ENCODE measurements at places on chromosomes 4 and X. TPM values are rescaled to one million over a fixed set of nuclear protein-coding genes. Genes with fewer than 3 reads are reported as not detected.

GRCh38 chrX:132704769-132705168, 215.9 kb upstream of the MBNL3 start:
- DNase-seq: no peak

GRCh38 chr4:6566391-6567190, 8.4 kb upstream of the MAN2B2 start:
- no peak for DNase-seq

DNA sequence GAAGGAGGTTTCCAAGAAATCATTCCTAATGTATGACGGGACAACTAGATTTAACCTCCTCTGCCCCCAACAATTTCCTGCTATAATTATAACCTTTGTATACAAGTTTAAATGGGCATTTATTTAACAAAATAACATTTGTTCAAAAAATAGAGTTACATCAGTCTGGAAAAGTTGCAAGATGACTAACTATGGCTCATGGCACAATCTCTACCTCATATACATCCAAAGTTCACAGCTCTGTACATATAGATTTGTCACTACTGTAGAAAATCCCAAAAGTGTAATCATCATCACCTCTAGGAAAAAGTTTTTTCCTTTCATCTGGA, 3.8 kb upstream of the RPS6KA3 start:
- DNase-seq: no peak

DNA sequence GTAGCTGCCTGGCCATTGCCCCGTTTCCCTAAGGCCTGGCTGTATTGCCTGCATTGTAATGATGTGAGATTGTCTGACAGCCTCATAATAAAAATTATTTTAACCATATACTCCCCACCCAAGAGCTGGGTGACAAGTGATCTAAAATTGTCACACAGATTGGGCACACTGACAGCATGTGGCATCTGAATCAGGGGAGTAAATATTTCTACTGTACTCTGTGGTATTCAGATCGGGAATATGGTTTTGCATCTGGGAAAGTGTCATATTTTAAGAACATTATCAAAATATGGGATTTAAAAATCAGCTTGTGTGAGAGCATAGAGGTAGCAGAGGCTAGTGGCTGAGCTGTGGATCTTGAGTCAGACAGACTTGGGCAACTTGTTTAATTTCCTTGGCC, 135.8 kb upstream of the PDLIM3 start:
- DNase-seq: no peak

GPC4 gene
- total RNA-seq: 25.8 TPM

DNA sequence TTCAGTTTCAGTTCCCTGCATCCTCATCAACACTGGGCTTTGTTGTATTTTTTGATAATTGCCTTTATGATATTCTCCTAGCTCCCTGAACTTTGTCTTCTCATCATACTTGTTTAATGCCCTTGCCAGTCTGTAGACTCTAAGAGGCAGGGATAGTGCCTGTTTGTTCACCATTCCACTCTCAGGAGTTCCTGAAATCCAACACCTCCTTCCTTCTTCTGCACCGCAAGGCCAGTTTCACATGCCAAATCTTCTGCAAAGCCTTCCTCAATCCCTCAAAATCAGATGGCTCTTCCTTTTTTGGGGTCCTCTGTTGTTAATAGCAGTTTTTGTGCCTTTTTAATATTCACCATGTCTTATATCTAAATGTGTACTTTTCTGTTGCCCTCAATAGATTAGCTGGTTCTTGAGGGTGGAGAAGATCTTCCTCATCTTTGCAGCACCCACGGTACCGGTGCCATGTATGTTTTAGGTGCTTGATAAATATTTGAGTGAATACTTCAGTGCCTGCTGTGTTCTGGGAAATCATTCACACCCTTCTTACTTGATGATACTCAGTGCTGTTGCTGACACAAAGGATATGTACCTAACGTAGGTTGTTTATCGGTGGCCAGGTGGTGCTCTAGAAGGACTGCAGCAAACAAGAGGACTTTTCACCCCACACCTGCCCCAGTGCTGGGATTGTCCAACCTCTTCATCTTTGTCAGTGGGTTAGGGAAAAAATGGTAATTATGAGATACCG, 85.3 kb upstream of the LIMCH1 start:
- DNase-seq: no peak
